Cerebellar nuclear complex (tissue), 1 donor: ENCODE measurements at places on chromosomes 7 and 10.

- no peak for DNase-seq
Observed at GRCh38 chr7:153061910-153062528, 302.5 kb downstream of the ACTR3B start.

DNA sequence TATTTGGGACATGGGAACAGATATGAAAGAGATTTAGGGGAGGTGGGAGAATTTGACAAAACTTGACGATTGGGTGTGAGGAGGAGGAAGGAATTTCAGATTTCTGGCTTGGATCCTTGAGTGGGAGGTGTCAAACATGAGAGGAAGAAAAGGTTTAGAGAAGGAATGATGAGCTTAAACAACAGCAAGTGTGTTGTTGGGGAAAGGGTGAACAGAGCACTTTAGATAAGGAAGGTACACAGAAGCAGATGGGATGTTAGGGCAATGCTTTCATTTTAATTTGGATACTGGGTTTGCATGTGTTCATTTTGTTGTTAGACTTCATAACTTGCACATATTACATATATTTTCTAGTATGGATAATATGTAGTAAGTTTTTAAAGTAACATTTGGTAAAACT lies 23.2 kb downstream of the REEP3 start:
- DNase-seq = no peak

GRCh38 chr7:84412161-84412969 lies 217.8 kb upstream of the SEMA3A start:
- DNase-seq = no peak

- no peak for DNase-seq
Observed at GRCh38 chr10:79981450-79982361, 32.8 kb upstream of the SFTPD start.

DNA sequence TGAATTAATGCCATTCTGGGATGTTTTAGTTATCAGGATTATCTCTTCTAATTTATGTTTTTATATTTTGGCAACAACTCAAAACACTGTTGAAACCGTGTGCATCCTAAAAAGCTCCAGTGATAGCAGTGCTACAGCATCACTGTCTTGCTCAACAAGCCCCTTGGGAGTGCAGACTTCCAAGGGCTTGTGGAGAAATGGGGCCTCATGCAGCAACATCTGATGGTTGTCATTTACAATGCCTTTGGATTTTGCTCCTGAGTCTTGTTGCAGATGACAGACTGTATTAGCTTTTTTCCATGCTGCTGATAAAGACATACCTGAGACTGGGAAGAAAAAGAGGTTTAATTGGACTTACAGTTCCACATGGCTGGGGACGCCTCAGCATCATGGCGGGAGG lies 515.4 kb downstream of the NEBL start:
- DNase-seq = no peak

- no peak for DNase-seq
Observed at GRCh38 chr7:128215739-128216138, 25.3 kb upstream of the LEP start.

- DNase-seq = no peak
Observed at GRCh38 chr7:157517782-157518513, 181.1 kb downstream of the DNAJB6 start.

DNA sequence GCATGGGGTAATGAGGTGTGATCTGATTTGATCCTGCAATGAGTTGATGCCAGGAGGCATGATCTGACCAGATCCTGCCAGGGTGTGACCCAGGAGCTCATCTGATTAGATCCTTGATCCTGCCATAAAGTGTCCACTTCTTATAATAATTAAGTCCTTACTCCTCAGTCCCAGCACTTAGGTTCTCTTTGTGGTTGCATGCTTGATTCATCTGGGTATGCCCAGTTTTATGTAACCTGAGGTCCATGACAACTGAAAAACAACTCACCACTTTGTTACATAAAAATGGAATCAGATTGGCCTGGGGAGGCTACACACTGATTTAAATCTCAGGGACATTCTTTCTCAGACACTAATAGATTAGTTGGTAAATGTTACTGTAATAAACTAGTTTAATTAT lies 19.1 kb downstream of the ACADSB start:
- DNase-seq = no peak

DNA sequence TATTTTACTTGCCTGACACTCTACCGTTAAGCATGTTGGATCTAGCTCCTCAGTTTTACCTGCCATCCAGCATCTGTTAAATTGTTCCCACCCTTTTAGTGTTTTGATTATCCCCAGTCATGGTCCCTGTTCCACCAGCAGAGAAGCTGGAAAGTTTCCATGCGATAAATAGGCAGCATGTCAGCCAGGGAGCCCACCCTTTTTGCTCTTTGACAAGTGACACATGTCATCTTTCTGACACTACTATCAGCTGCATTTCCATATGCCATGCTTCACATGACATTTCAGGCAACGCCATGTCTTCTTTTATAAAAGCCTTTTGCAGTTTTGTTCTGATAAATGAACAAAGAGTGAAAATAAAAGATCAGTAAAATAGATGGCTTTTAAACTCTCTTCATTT lies 310.8 kb downstream of the MAGI2 start:
- no peak for DNase-seq

GRCh38 chr10:33134011-33134751 lies 176.2 kb upstream of the ITGB1 start:
- no peak for DNase-seq

DNA sequence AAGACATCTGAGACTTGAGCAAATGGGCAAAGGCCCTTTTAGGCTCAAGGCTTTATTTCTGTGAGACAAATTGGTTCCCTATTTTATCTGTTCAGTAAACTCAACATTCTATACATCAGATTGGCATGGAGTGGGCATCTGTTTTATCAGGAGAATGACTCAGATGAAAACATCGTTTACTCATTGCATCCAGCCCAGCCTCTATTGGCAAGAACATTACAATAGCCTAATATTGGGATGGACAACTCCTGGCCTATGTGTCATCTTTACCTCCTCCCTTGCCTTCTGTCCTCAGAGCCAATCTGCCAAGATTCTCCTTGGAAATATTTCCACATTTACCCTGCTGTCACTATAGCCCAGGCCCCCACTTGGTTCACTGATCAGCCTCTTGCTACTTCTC lies 5.5 kb upstream of the BLNK start:
- DNase-seq = no peak

DNA sequence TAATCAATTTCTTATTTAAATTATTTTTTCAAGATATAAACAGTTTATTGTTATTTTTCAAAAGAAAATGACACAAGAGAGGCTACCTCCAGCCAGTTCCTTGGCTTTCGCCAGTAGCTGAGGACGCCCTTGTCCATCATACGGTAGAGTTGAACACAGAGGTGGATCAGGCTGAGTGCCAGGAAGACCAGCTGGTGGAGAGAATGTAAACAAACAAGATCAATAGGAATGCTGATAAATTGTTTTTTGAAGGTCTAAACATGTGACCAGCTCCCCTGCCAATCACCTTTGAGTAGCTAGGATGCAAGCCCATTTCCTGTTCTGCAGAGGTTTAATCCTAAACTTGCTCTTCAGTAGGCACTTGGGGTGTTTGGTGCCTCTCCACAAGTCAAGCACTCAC lies 138.9 kb downstream of the PKD1L1 start:
- DNase-seq = no peak

DNA sequence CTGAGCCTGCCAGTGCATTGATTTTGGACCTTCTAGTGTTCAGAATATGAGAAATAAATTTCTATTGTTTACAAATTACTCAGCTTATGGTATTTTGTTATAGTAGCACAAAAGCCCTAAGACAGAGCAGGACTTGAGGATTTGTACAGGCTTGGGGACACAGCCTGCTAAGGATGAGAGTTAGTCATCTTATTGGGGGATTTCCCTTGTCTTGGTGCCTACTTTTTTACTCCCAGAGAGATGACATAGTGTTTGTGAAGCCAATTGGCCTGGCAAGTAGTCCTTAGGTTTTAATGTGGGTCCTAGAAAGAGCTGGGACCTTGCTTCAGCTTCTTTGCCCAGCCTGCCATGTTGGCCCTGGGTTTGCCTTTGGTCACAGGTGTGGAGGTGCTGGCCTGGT lies 364.0 kb downstream of the REEP3 start:
- DNase-seq = no peak

DNA sequence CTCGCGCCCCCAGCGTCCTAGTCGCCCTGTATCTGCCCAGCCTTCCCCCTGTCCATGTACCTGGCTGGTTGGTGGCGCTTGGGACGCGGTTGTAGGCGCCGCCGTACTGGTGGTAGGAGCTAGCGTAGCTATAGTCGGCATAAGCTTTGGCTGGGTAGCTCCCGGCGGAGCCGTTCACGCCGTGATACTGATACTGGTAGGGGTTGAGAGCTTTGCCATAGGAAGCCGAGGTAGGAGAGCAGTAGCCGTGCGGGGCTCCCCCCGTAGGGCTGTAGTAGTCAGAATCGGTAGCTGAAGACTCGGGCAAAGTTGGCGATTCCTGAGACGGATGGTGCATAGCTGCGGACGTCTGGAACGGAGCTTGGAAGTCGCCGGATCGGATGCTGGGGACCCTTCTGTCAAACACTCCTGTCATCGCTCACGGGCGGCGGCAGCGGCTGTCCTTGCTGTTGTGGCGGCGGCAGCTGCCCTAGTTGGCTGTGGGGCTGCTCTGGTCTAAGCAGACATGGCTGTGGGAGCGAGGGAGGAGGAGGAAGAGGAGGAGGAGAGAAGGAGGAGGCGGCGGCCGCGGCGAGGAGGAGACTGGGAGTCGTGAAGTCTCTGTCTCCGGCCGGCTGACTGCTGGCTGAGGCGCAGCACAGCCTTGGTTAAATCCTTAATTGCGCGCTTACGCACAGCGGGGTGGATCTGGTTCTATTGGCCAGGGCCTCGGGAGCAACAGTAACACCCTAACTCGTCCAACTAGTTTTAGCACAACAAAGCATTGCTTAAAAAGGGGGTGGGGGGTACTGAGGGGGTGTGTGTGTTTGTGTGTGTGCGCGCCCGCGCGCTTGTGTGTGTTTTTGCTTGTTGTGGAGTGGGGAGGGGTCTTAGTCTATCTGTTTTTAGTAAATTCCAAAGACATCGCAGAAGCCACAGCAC lies at the start of gene DLX5:
DLX5 (minus strand) TSS at position 623 of the 921 bp plus-strand sequence; CDS start at position 415, 208 bp downstream.
- DNase-seq = no peak

- DNase-seq = no peak
Observed at GRCh38 chr7:35263396-35263795, 9.5 kb upstream of the TBX20 start.
